Right lung (tissue), 10 donors: ENCODE measurements at places on chromosomes 2 and 18.

DNA sequence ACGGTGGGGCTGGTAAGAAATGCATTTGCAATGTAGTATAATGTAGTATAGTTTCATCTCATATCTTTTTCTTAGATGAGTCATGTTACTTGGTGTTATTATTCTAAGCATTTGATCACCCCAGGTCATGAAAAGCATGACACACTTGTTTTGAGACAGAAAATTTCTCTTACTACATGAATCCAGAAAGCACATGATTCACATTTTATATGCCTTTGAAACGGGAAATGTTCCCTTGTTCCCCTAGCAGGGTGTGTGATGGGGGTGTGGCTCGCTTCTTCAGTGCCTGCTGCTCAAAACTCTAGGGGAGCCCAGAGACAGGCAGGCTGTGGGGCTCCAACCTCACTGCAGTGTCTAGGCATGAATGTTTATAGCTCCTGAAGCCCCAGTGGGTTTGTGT lies 116.0 kb upstream of the RAB27B start:
- no peak for DNase-seq

GRCh38 chr2:58182527-58182926 lies 58.6 kb downstream of the FANCL start:
- DNase-seq = no peak

- no peak for DNase-seq
These were observed 14.5 kb upstream of the KIF3C start for GRCh38 chr2:25996844-25997243.

- no peak for DNase-seq
These were observed 82.1 kb downstream of the HS1BP3 start for GRCh38 chr2:20568501-20569463.

DNA sequence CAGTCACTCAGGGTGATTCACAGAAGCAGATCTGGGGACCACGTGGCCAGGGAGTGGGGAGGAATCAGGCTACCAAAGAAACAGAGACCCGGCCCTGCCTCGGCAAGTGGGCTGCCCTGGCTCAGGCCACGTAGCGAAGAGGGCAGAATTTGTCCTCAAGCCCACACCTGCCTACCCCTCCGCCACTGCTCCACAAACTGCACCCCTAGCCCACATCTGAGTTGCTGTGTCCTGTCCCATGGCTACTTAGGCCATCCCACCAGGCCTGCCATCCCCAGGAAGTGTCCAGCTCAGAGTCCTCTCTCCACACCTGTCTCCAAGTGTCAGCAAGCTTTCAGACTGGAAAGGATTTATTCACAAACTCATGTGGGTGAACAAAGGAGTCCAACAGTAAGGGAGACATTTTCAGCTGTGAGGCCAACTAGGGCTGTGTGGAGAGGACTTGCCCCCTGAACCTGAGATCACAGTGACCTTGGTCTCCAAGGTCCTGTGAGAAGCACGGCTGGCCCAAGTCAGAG lies 31.7 kb upstream of the ASPRV1 start:
- no peak for DNase-seq

GRCh38 chr2:119888680-119889079 lies 124.2 kb upstream of the EPB41L5 start:
- DNase-seq = no peak
